Fibroblast of skin of right quadriceps (primary cell): ENCODE measurements at places on chromosomes 7 and 10.

DNA sequence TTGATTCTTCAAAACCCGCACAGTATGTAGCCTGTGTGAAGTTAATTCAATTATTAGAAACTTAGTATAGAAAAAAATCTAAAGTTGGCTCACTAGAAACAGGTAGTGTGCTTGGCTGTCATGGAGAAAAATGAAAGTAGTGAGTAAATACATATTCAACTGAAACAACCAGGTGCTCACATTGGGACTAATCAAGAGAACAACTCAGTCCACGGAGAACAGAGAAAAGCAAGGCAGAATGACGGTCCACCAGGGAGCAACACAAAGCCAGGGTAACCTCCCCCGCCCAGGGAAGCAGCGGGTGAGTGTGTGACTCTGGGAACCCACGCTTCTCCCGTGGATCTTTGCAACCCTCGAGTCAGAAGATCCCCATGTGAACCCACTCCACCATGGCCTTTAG is 300.5 kb downstream of the SORCS1 start:
- DNase-seq = no peak

GRCh38 chr7:41472427-41473125 is 230.3 kb downstream of the INHBA start:
- peak; percentile 43 for DNase-seq

DNA sequence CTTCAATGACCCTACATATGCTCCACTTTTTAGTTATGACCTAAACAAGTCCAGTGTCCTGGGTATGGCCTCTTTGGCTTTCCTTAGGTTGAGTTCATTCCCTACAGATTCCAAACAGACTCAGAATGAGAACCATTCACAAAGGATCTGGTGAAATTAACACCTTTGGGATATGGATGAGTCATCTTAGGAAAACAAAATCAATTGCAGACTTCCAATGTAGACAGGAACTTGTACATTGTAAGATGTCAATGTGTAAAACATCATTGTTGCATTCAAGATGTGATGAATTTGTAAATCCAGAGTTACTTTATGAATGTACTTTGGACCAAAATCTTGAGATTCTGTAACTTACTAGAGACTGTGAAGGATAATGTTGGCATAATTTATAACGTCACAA is 43.4 kb upstream of the HECTD2 start:
- peak; percentile 34 for DNase-seq

DNA sequence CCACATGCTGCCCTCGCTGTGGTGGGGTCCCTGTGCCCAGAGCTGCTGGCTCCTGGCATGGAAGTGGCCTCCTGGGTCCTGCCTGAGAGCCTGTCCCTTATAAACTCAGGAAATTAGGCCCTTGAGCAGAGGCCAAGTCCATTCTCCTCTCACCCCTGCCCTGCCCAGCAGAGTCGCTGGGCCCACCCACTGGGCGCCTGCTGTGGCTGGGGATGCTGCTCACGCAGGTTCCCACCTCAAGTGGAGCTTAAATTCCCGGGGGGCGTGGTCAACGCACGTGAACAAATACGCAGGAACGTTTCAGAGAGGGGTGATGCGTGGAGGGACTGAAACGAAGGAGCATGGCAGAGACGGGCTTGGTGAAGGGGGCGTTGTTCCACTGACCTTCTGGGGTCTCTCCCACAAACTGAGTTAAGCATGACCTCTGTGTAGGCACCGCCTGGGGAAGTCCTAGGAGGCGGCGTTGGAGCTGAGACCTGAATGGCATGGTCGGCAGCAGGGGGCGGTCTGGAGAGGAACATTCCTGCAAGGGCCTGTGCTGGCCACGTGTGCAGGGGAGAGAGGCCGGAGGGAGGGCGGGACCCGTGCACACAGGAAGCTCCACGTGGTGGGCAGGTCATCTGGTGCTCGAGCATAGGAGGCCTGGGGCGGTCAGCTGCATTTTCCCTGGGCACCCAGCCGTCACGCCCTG is 27.9 kb downstream of the FAM20C start:
- DNase-seq = peak; percentile 34

- DNase-seq = no peak
Measured at GRCh38 chr7:104225451-104225850, 17.6 kb upstream of the ORC5 start.

DNA sequence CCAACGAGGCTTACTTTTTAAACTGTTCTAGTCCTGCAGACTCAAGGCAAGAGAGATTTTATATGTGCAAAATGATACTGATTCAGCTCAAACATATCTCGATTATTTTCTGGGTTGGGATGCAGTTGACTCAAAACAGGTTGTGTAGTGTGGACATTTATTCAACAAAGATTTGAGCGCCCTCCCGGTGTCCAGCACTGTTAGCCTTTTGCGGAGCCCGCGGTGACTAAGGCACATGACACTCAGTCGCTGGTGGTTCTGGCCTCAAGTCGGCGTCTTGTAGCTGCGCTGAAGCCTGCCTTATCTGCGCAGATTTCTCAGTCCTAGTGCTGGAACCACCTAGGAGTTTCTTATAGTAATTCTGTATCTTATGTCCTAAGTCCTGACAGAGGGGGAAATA is 938 bp upstream of the CADPS2 start:
- peak; percentile 25 for DNase-seq

DNA sequence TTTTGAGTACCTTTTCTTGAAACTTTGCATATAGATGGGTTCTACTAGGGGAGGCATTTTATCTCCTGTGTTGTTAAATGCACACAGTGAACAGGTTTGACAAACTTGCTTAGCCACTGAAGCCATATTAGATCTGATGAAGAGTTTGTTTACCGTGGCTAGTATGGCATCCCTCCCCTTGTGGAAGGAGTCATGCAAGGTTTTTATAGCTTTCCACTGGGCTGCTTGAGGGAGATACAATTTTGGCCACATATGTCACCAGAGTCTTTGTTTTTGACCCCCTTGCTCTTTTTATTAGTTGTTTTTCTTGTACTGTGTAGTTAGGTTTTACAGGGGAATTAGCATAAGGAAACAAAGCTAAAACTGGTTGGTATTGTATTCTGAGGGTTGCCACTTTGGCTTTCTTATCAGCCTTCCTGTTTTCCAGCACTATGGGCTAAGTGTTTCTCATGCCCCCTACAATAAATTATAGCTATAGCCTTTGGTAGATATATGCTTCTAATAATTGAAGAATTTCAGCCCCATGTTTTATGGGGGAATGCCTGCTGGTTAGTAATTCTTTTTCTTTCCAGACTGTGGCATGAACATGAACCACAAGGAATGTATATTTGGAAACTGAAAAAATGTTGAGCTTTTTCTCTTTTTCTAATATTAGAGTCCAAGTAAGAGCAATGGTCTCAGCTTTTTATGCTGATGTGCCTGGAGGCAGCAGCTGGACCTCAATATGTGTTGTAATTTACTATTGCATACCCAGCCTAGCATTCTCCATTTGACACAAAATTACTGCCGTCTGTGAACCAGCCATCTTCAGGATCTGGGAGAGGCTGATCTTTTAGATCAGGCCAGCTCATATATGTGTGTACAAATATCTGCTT is 18.4 kb upstream of the STEAP2 start:
- peak; percentile 71 for DNase-seq

- DNase-seq = peak; percentile 10
Measured at GRCh38 chr7:27842094-27842692, 102.2 kb downstream of the TAX1BP1 start.

DNA sequence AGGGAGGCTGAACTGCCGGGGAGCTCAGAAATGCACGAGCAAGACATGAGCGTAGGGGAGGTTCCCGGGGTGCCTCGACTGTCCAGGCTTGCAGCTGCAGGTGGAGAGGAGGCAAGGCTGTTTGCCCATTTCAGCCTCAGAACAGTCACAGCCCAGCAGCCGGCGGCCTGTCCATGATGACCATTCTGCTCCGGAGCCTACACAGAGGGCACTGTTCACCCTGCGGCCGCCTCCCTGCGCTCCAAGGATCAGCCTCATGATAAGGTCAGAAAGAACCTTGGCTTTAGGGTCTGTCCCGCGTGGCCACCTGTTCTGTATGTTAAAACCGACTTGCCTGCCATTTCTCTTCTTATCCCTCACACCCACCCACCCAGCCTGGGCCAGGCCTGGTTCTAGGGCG is 21.9 kb upstream of the CFAP46 start:
- no peak for DNase-seq

DNA sequence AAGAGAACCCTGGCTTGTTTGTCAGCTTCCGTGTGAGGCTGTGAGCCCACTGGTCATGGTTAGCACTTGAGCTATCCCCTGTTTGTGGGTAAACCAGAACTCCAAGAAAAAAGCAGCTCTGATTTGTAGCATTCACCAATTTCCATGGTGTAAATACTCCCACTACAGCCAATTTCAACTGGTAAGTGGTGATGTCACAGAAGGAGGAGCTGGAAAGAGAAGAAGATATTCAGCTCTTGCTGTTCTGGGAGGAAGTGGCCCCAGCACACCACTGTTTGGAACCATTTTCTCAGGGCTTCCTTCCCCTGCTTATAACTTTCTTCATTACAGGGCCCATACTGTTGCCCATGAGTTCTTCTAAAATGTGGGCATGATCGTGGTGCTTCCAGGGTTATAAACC is 500.1 kb upstream of the ZMIZ1 start:
- DNase-seq = no peak
